B cell (primary cell): ENCODE measurements at places on chromosomes 16 and 17.

DNA sequence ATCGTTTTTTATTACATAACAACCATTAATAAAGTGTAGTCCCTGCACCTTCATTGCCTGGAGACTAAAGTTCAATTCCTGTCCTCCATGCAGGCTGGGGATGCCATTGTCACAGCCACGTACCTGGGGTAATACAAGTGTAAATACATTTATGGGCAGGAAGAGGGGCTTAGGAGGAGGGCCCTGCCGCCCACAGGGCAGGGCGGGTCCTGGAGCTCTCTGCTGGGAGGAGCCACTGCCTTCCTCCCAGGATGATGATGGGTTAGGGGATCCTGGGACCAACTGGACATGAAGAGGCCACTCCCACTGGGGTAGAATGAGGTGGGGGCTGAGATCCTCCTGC lies 44.1 kb upstream of the SLC38A10 start:
- DNase-seq: no peak

DNA sequence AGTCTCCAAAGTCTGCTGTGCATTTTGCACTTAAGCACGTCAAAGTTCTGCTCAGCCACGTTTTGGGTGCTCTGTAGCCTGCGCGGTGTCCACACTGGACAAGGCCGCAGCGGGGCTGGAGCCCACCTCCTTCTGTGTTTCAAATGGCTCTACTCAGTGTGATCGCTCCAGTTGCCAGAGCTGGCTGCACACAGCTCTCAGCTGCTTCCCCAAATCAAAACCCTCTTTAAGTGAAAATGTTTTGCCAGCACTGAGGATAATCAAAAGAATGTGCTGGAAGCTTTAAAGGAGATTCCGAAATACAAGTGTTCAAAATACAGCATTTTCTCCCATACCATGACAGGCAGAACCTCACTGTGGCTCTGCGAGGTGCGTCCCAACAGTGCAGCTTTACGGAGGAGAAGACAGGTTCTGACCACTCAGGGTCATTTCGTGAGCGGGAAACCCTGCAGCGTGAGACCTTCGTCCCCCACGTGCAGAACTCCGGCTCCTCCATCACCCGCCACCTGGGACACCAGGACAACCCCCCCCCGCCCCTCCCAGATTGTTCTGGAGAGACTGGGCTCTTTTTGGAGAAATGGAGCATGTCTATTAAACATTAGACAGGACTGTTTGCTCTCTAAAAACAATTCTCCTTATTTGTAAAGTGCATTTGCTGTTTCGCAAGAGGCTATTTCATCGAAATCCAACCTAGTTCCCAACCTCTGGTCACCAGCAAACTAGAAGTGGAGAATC lies 16.6 kb downstream of the TBC1D16 start:
- DNase-seq: no peak

- DNase-seq: no peak
These were observed 40.1 kb upstream of the RBBP6 start for GRCh38 chr16:24499193-24499814.

- no peak for DNase-seq
These were observed 17.9 kb downstream of the WNT3 start for GRCh38 chr17:46800573-46800972.

DNA sequence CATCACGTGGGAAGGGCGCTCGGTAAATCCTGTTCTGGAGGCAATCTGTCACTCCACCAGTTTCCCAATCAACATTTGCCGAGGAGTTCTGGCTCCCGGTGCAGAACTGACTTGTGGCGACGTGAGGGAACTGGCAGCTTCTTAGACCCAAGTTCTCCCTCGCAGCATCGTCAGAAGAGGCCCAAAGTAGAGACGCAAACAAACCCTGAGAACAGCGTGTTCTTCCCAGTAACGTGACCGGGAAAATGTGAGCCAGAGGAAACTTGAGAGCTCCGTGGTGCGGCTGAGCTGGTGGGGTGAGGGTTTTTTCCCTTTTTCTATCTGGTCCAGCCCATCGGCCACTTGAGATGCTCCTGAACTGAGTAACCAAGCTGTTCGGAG lies 158.9 kb upstream of the CACNG5 start:
- DNase-seq: no peak

DNA sequence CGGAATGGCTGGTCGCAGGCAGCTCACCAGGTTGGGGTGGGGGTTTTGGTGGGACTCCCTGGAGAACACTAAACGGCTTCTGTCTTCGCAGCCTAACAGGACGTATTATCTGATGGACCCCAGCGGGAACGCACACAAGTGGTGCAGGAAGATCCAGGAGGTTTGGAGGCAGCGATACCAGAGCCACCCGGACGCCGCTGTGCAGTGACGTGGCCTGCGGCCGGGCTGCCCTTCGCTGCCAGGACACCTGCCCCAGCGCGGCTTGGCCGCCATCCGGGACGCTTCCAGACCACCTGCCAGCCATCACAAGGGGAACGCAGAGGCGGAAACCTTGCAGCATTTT lies 59.7 kb downstream of the PDPK1 start:
- DNase-seq: no peak
